ENCODE measurements at places on chromosomes 12 and 14.

GRCh38 chr12:16019136-16019535, 108.0 kb downstream of the DERA start:
- DNase-seq, result no peak

- DNase-seq, result no peak
These were observed 13.8 kb downstream of the NOS1 start for GRCh38 chr12:117347588-117347987.

GRCh38 chr12:44592626-44593025, 283.5 kb downstream of the NELL2 start:
- DNase-seq, result no peak

DNA sequence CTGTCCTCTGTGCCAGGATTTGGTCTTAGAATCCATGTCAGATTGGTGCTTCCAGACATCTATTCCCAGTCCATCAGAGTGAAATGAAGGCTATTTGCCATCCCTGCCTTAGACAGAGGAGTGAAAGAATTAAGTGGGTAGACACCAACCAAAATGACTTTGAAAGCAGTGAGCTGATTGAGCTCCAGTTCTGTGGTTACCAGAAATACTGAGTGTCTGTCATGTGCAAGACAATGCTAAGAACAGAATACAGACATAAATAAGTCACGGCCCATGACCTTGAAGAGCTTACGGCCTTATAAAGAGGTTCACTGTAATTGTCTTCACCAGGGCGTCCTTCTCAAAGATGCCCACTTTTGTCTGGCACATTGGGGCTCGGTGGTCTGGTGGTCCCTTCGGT, 21.6 kb upstream of the MANSC4 start:
- no peak for DNase-seq

- no peak for DNase-seq
These were observed 7.3 kb upstream of the FIGNL2 start for GRCh38 chr12:51855586-51856428.

DNA sequence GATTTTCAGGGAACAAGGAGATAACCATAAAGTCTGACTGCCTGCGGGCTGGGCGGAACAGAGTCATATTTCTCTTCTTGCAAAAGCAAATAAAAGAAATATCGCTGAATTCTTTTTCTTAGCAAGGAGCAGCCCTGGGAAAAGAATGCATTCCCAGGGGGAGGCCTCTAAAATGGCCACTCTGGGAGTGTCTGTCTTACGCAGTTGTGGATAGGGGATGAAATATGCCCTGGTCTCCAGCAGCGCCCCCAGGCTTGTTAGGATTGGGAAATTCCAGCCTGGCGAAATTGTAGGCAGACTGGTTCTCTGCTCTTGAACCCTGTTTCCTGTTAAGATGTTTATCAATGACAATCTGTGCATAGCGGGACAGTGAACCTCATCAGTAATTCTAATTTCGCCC, 40.5 kb downstream of the PCNX1 start:
- no peak for DNase-seq

DNA sequence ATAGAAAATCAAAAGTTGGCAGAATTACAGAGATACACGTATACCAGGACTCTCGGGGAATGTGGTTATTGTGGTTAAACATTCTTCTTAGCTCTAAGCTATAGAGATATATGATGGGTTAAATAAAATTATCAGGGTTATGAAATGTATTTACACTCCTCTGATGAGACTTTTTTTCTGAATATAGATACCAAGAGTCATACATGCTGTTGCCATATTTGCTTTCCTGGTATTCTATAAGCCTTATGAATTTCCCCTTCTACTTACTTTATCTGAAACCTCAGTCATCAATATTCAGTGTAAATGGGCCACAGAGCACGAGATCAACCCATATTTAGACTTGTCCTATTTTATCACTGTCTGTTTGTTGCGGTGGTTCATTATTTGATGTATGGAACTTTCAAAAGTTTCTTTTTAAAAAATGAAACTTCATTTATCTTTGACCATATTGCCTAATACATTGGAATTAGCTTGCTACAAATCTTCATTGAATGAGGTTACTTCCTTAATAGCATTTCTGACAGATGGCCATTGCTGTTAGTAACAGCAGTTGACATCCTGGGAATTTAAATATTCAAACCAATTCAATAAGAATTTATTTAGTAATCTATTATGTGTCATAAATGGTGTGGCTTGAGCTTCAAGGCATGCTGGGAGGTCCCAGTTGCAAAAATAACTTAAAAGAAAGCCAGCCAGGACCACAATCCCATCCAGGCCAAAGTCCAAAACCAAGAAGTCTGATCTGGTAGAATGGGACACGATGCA, 393.5 kb downstream of the PCNX1 start:
- DNase-seq, result no peak

DNA sequence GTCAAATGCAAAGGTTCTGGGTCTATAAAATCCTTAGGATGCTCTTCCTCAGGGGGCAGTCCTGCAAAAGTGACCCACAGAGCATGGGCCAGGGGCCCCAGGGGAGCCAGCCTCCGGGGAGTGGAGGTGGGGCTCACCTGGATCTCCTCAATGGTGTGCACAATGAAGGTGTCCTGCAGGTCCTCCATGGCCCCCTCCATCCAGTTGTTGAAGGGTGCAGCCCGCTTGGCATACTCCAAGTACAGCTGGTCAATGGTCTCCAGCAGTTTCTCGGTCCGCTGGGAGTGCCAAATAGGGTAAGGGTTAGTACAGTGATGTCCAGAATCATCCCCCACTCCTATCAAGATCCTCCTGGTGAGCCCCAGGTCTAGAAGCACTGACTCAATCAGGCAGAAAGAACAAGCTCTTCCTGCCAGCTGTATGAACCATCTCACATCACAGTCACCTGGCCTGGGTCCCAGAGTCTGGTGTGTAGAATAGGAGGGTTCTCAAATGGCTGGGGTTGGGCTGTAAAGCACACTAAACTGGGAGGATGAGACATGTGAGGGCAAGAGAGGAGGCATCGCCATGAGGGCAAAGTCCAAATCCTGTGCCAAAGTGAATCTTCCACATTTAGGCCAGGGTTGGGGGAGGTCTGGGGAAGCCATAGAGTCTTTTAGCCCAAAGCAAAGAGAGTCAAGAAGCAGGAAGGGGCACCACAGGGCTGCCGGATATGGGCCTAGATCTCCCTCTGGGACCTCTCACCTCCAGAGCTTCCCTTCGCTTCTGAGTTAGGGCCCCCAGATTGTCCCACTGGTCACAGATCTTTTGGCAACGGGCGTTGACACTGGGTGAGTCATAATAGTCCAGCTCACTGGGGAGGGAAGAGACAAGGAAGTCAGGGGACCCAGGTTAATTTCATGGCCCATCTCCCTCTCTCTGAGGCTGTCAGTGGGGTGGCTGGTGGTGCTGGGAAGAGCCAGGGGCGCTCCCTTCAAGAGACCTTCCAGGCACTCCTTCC, 91.5 kb upstream of the ZFP36L1 start:
- DNase-seq, result no peak

GRCh38 chr14:103362780-103363179, 22.4 kb upstream of the MARK3 start:
- DNase-seq, result no peak

DNA sequence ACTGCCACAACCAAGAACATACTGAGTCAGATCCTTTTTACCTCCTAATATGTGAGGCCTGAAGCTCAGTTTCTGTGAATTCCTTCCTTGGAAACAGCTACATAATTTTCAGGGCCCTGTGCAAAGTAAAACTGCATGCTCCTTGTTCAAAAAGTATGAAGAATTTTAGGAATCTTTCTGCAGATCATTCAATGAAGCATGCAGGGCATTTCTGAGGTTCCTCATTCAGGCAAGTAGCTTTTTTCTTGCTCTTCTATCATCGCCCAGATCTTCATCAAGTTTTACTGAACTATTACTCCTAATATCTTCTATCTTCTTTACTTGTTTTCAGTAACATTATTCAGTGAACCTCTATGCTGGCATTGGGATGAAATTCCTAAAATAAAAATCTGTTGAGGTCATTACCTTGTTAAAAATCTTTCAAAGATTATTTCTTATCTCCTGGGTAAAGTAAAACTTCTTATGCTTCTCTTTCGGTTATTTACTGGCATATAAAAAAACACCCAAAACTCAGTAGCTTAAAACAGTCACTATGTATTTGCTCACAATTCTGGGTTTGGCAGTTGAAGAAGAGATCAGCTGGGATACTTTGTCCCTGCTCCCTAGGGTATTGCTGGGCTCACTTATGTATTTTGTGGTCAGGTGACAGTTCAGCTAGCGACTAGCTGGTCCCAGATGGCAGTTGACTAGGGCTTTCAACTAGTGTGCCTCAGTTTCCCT, 42.6 kb upstream of the KRR1 start:
- DNase-seq, result no peak

DNA sequence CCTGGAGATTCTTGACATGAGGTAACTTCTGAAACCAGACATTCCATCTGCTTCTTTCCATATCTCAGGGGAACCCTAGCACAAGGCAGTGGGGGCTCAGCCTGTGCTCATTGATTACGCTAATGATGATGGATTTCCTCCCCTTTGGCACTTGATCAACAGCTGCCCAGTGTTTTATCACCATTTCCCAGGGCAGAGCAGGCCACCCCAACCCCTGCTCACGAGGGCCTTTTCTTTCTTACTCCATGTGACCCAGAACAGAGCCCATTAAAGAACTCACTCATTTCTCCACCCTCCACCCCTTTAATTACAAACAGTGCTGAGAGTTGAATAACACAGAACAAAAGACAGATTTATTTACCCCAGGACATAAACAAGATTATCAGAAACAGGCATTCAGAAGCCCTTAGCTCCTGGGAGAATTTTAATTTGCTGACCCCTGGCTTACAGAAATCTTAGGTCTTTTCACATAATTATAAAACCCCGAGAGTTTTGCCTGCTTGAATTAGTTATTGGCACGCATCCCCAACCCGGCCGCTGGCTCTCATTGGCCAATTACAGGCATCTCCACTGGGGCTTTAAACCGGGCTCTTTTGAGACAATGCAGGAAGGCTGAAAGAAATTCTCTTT, 32.0 kb upstream of the CCDC60 start:
- no peak for DNase-seq

DNA sequence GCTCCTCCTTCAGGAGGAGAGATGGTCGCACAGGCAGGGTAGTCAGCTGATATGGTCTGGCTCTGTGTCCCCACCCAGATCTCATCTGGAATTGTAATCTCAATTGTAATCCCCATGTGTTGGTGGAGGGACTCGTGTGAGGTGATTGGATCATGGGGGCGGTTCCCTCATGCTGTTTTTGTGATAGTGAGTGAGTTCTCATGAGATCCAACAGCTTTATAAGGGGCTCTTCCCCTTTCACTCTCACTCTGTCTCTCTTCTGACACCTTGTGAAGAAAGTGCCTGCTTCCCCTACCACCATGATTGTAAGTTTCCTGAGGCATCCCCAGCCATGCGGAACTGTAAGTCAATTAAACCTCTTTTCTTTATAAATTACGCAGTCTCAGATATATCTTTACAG, 218.9 kb upstream of the TMTC1 start:
- DNase-seq, result no peak

DNA sequence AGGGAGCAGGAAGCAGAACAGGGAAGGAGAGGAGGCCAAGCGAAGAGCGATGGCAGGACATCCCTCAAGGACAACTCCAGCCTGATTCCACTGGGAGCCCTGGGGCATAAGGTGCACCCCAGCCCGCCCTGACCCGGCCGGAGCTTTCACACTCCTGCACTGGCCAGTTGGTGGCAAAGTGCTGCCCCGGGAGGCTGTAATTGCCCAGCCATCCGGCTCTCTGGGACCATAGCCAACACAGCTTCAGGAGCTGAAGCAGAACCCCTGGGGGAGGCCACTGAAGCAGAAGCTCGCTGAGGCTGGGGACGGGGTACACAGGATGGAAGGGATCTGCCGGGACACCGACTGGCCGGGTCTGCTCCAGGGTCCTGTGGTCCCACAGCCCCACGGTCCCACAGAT, 41.9 kb upstream of the BEGAIN start:
- no peak for DNase-seq

DNA sequence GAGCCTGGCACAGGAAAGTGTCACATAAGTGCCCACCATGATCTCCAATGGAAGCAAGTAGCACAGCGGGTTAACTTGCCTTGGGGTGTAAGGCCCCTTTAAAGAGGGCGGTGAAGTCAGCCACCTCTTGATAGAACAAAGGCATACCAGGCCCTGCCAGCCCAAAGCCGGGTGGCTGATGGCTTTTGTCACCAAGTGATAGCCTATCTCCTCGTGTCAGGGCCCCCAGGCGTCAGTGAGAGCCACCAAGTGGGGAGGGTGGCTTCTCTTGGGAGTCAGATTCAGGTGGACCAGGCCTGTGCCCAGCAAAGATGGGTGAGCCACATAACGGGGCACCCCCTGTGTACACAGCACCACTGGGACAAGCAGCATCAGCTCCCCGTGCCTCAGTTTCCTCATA, 8.3 kb upstream of the MYL2 start:
- no peak for DNase-seq

All from GM19239 (cell line).